Pulmonary artery endothelial cell (primary cell): ENCODE measurements at places on chromosomes 13 and 19. TPM values are rescaled to one million over a fixed set of nuclear protein-coding genes. Genes with fewer than 3 reads are reported as not detected.

- DNase-seq = no peak
Observed at GRCh38 chr19:49014123-49014869, 2.6 kb downstream of the LHB start.

GRCh38 chr13:26678796-26679195, 81.8 kb downstream of the GPR12 start:
- DNase-seq = no peak

GRCh38 chr13:88104576-88104975, 433.4 kb downstream of the SLITRK5 start:
- DNase-seq = no peak

- no peak for DNase-seq
Observed at GRCh38 chr19:45901912-45902650, at the start of gene MYPOP. Gene MYPOP (minus strand): TSS chr19:45902613. CDS start chr19:45901773, 840 bp downstream.

DNA sequence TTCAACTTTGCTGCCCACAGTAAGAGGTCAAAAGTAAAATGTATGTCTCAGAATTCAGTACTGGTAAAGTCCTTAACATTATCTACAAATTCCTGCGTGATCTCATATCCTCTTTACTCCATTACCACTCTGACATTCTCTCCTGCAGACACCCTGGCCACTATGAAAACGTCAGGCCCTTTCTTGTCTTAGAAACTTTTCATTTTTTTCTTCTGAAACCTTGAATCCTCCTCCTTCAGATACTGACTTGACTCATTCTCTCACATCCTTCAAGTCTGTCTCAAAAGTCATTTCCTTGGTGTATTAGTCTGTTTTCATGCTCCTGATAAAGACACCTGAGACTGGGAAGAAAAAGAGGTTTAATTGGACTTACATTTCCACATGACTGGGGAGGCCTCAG, 262.3 kb downstream of the POU4F1 start:
- DNase-seq = no peak

- peak; percentile 29 for DNase-seq
Observed at GRCh38 chr19:34345947-34346351, 19.0 kb upstream of the GPI start.

DNA sequence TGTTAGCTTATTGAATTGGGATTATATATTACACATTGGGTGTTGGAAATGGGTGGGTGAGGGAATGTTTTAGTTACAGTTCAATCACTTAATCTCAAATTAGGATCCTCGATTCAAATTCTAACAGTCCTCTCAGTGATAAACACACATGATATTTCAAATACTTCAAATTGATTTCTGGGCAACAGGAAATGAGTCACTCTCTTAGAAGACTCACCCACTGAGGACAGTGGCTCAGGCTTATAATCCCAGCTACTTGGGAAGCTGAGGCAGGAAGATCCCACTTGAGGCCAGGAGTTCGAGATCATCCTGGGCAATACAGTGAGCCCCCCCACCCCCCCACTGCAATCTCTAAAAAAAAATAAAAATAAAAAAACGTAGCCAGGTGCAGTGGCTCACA, 435.3 kb downstream of the KLF12 start:
- DNase-seq = no peak

DNA sequence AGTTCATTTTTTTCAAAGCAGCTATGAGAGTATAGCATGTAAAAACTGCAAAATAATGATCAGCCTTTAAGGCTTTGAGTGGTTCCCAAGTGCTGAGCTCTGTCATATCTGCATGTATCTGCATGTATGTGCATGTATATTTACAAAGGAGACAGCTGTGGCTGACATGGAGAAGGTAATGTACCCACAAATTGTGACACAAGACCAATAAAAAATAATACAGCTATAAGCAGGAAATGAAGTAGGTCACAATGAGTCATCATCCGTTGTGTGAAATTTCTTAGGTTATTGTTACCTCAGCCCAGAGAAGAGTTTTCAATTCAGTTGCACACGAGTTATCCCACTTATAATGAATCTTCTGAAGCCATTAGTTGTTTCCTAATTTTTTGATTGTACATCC, 60.9 kb upstream of the MED4 start:
- peak; percentile 41 for DNase-seq

GRCh38 chr19:46394402-46394797, 19.0 kb downstream of the CCDC8 start:
- DNase-seq = no peak

GRCh38 chr19:39995794-39996193, 1.1 kb upstream of the ZNF546 start:
- DNase-seq = no peak

DNA sequence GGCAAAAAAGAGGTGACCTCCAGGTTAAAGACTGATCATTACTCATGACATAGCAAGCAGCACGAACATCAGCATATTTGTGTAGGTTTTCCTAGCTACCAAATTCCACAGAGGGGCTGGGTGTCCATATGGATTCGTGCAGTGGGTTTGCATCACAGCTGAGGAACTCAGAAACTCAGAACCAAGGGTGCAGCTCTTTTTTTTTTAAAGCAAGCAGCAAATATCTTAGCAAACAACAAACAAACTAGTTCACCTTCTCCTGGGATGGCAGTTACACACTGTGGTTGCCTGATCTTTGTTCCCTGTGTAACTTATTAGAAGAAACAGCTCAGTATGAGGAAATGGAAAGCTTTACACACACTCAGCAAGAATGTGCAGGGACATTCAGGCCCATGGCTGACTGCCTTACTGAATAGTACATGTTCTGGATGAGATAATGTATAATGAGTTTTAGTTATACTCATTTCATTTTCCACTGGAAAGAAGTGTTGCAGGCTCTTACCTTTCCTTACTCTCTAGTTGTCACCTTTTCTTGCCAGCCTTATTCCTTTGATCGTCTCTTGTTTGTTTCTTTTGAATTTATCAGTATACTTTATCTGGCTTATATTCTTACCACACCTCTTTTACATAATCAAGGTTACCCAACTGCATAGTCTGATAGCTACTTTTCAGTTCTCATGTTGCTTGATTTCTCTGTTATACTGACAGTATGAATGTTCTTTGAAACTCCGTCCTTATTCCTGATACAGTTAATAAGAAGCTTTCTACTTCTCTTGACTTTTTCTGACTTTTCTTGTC, 4.3 kb downstream of the NDFIP2 start:
- no peak for DNase-seq

DNA sequence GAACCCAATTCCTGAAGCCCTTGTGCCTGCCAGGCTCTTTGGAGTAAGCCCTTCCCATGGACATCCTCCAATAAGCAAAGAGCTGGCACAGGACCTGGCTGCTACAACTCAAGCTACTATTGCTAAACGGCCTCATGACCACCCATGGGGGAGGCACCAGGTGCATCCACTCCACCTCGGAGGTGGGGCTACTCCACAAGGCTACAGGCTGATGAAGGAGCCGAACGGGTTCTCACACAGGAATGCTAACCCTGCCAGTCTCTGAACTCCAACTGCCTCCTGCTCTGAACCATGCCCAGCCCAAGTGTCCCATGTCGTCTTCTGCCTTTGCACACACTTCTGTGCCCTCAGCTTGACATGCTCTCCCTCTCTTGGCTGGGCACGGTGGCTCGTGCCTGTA, 10.0 kb downstream of the SYMPK start:
- no peak for DNase-seq

GRCh38 chr13:33341861-33342452, 56.4 kb upstream of the STARD13 start:
- DNase-seq = no peak

DNA sequence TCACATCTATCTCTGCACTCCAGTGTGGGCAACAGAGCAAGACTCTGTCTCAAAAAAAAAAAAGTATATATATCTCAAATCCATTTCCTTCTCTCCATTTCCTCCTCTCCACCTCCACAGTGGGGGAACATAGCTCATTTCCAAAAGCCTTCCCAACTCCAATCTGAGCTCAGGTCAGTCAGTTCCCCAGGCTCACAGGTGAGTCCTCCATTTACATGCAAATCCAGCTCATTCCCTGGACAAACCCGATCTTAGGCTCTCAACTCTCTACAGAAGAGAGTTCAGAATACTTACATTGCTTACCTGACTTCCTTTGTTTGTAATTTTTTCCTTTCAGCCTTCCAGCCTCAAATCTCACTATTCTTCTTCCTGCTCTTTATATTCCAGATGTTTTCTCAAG, 518.3 kb downstream of the GPC6 start:
- no peak for DNase-seq

- DNase-seq = no peak
Observed at GRCh38 chr13:52003541-52003940, 7.7 kb downstream of the ATP7B start.

DNA sequence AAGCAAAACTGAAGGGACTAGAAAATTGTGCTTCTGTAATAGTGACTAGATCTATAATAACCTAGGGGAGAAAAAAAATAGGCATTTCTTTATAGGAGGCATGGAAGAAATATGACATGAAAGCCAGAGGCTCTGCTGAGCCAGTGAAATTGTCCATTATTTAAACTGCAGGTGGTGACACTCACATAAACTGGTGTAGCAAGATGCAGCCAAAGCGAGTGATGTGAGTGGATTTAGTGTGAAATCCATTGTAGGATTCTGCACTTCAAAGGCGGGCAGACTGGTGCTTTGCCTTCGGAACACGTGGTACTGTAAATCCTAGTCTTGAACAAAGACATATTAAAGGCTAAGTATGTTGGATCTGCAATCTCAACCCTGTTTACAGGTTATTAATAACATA, 361.9 kb downstream of the TBC1D4 start:
- DNase-seq = no peak

DNA sequence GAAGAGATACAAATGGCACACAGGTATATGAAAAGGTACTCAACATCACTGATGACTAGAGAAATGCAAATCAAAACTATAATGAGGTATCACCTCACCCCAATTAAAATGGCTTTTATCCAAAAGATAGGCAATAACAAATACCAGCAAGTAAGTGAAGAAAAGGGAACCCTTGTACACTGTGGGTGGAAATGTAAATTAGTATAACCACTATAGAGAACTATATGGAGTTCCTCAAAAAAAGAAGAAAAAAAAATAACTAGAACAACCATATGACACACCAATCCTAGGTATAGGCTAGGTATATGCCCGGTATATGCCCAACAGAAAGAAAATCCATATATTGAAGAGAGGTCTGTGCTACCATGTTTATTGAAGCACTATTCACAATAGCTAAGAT, 150.9 kb downstream of the VWA8 start:
- no peak for DNase-seq

DNA sequence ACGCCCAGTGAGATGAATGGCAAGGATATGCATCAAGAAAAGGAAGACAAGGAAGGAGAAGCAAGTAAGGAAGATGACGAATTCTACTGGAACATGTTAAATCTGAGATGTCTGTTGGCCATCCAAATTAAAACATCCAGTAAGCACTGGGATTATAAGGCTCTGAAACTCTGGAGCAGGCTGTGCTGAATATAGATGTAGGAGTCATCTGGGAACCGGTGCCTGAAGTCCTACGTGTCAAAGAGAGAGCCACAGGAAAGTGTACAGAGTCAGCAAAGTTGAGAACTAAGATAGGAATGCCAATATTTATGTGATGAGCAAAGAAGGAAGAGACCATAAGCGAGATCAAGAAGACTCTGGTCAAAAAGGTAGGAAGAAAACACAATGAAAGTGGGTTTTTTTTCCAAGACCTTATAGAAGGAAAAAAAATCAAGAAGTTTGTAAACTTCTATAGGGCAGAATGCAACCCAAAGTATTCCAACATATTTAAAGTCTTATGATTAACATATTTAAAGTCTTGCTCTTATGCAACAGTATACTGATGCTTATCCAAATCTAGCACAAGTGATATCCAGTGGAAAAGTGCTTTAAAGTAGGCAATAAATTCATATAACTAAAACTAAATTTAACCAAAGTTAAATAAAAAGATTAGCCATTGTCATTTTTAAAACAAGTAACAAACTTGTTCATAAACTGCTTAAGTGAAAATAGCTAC, 51.2 kb upstream of the EEF1AKMT1 start:
- no peak for DNase-seq

DNA sequence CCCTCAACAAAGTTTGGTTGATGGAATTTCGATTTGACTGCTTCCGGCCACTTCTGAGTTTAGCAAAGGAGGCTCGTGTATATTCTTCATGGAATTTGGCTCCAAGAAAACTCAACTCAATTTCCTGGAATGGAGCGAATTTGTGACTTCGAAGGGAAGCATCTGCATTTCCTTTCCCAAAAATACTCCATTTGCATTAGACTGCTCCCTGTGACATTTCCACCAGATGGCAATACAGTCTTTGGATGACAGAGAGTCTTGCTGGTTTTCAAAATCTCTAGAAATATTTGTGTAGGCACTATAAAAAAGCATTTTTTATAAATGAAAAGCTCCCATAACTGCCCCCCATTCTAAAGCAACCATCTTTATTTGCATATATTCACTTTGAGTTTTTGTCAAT, 4.1 kb downstream of the C1QTNF9 start:
- no peak for DNase-seq

GRCh38 chr13:49652355-49653305, 24.3 kb downstream of the ARL11 start:
- no peak for DNase-seq

DNA sequence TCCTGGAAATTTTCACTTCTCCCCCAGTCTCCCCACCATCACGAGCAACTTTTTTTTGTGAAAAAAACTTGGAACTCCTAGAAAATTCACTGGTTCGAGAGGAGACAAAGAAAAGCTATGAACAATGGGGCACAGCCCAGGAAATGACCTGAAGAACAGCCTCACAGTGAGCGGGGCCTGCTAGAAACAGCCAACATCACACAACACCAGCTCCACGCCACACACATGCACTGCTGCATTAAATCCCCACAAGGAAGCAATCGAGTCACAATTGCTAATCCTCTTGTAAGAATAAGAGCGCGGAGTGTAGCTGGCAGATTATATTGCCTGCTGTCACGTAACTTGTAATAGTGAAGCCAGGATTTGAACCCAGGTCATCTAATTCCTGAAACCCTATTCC, 48.8 kb downstream of the SLC7A1 start:
- peak; percentile 32 for DNase-seq

GRCh38 chr13:89520468-89520867, 1827.0 kb upstream of the MIR17HG start:
- no peak for DNase-seq

GRCh38 chr13:24040835-24041234, 119.7 kb upstream of the SPATA13 start:
- no peak for DNase-seq

Gene NLRP5
- total RNA-seq = not detected in 2 replicates

Gene KIR2DL3
- not detected in 2 replicates for total RNA-seq

Gene ZNF134
- 15.4 and 19.0 TPM in 2 replicates for total RNA-seq

Gene C5AR1
- total RNA-seq = not detected in 2 replicates

Gene FUZ
- total RNA-seq = 23.9 and 34.9 TPM in 2 replicates

Gene TRMT1
- 39.2 and 47.7 TPM in 2 replicates for total RNA-seq

Gene CPT1C
- 20.0 and 24.7 TPM in 2 replicates for total RNA-seq

Gene IL11
- 0.33 TPM in 1 of 2 replicates, not detected in the other for total RNA-seq

Gene ELSPBP1
- total RNA-seq = not detected in 2 replicates

Gene KLK8
- not detected in 2 replicates for total RNA-seq

Gene TMTC4
- 31.1 and 44.8 TPM in 2 replicates for total RNA-seq

Gene WDR62
- total RNA-seq = 4.5 and 7.5 TPM in 2 replicates

Gene OR7A5
- not detected in 2 replicates for total RNA-seq

Gene DLL3
- 0.25 and 0.53 TPM in 2 replicates for total RNA-seq

Gene CEBPA
- 0.04 and 0.13 TPM in 2 replicates for total RNA-seq
